Stimulated activated CD8-positive, alpha-beta memory T cell treated with anti-CD3 and anti-CD28 coated beads, Interleukin-4, amount 100 ng/mL, for 1 hour (primary cell): ENCODE measurements at places on chromosomes 13 and 19.

GRCh38 chr13:60433505-60433904 lies 36.5 kb downstream of the TDRD3 start:
- DNase-seq: no peak

- DNase-seq: no peak
Measured at GRCh38 chr13:64041296-64041695, 2625.6 kb upstream of the PCDH20 start.

DNA sequence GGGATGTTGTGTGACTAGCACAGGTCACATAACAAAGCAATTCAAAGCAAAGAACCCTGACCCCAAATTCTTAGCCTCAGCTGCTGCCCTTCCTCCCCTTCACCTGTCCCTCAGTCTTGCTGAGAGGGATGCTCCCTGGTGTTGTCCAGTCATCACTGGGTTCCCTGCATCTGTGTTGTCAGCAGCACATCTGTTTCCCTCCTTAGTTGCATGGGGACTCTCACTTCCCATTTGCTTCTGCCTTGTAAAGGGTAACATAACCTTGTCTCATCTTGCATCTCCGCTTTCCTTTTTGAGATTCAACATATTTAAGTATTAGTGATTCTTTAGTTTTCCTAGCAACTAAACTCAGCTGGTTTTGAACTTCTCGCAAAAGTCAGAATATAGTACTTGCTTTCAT lies 54.0 kb downstream of the SPATA13 start:
- no peak for DNase-seq

GRCh38 chr13:100131863-100132574 lies 43.1 kb downstream of the PCCA start:
- no peak for DNase-seq

- DNase-seq: peak; percentile 17
Measured at GRCh38 chr19:55206664-55207500, 2.4 kb downstream of the PTPRH start.
